ENCODE measurements at places on chromosomes 1 and 21.

DNA sequence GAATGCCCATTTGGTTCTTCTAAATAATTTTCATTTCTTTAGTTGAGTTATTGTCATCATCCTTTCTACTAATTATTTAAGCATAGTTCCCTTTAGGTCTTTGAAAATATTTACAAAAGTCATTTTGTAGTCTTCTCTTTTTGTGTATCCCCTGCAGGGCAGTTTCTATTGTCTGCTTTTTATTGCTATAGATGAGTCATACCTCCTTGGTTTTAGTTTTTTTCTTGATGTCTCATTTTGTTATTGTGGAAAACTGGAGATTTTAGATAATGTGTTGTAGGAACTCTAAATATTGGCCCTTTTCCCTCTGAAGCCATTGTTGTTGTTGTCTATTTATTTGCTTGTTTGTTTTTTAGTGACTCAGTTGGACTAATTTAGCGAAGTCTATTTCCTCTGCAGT is 387.9 kb downstream of the NUF2 start:
- DNase-seq, result no peak

GRCh38 chr1:192737306-192737705 is 71.5 kb upstream of the RGS2 start:
- DNase-seq, result peak; percentile 12

- DNase-seq, result no peak
Measured at GRCh38 chr21:29308456-29308783, 9.7 kb downstream of the BACH1 start.

DNA sequence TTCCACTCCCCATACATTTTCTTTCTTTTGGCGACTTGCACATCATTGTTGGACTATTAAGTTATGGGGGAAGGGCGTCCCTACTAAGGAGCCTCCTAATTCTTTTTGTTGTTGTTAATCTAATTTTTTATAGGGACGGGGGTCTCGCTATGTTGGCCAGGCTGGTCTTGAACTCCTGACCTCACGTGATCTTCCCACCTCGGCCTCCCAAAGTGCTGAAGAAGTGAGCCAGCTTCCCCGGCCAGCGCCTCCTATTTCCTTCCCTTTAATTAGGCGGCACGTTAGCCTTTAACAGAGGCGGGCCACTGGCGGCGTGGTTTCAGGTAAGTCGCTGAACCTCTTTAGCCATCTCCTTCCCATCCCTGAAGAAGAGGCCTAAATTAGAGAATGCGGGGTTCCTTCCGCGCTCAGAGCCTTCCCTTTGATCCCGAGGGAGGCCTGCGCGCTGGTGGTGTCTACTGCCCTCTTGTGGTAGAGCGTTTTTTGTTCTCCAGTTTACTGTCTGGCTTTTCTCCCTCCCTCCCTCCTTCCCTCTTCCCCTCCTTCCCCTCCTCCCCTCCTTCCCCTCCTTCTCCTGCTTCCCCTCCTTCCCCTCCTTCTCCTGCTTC is 38.1 kb downstream of the TNFRSF9 start:
- peak; percentile 70 for DNase-seq

DNA sequence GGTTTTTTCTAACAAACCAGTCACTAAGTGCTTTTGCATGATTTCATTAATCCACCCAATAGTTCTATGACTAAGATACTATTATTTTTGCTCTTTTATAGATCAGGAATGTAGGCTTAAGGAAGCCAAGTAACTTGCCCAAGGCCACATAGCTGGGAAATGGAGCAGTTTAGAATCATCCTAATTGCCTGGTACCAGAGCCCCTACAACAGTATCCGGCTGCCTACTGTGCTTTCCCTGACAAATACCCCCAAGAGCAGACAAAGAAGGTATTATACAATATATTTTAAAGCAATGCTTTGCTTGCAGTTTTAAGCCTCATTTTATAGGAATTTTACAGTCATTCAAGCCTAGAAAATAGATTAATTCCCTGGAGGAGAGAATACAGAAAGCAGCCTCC is 45.5 kb upstream of the RASAL2 start:
- peak; percentile 16 for DNase-seq

- peak; percentile 63 for DNase-seq
Measured at GRCh38 chr1:183019860-183020259, 3.4 kb upstream of the LAMC1 start.

GRCh38 chr1:20470194-20470593 is 15.8 kb downstream of the CAMK2N1 start:
- DNase-seq, result no peak

- peak; percentile 14 for DNase-seq
Measured at GRCh38 chr1:166843769-166844596, 4.7 kb downstream of the POGK start.

DNA sequence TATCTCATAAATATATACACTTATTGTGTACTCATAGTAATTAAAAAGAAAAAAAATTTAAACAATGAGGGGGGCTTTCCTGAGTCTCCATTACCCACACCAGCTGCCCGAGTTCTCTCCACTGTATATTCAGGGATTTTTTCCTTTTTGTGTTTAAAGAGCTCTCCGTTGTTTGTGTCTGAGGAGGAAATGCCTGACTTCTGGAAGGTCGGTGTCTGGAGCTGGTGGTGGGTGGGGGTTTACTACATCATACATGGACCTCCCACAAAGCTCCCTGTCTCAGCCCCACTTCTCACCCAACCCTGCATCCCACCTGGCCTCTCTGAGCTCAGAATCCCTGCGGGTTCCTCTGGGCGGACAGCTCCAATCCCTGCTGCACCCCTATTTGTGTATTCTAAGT is 64.1 kb upstream of the ETV3 start:
- no peak for DNase-seq

- DNase-seq, result no peak
Measured at GRCh38 chr1:15386164-15386749, 23.4 kb upstream of the EFHD2 start.

GRCh38 chr1:202061055-202061454 is 50.7 kb downstream of the ELF3 start:
- no peak for DNase-seq

DNA sequence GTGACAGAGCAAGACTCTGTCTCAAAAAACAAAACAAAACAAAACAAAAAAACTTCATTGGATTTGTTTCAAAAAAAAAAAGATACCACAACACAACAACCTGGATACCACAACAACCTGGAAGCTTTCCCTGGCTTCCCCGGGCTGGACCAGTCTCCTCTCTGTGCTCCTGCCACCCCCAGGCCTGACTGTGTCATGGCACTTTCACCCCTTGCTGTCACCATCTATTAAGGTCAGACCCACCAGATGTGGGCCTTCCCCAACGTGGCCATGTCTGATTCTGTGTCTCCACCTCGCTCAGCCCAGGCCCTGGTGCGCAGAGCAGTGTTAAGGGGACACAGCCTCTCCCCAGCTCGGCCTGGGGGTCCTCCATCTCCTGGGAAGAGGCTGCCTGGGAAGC is 28.3 kb upstream of the ACOT11 start:
- DNase-seq, result no peak

GRCh38 chr21:28867401-28867800 is 125.3 kb downstream of the LTN1 start:
- peak; percentile 39 for DNase-seq

All from IMR-90 (cell line).